ENCODE measurements at places on chromosomes 6 and 20.

- DNase-seq, result no peak
These were observed 101.3 kb downstream of the SMOC2 start for GRCh38 chr6:168542301-168542700.

- DNase-seq, result no peak
These were observed 247.0 kb downstream of the RIMS1 start for GRCh38 chr6:72133324-72133723.

DNA sequence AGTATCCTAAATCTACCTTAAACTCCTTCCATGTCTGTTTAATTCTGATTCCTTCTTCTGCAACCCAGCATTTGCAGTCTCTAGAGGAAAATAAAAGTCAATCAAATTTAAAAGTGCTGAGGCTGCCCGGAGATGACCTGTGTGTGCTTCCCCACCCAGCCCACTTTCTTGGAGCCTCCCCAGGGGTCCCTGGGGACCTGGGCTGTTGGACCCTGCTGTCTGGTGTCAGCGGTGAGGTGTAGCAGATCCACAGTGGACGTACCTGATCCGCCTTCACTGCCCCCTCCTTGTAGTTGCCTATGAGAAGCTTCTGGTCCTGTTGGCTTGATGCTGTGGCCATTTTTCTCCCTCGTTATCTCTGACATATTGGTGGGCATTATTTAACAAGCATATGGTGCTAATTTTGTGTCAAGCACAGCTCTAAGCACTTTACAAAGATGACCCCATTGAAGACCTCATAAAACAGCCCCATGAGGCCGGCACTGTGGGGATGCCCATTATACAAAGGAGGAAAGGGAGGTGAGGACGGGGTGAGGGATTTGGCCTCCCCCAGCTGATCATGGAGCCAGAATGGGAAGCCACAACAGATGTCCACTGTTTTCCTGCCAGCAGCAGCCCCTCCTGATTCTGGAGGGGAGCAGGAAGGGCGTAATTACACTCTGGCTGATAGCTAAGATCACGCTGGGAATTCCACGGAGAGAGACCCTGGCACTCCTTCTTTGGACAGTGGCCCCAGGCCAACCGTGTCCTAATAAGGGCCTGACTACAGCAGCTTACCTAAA lies 628.2 kb downstream of the CDH26 start:
- no peak for DNase-seq

DNA sequence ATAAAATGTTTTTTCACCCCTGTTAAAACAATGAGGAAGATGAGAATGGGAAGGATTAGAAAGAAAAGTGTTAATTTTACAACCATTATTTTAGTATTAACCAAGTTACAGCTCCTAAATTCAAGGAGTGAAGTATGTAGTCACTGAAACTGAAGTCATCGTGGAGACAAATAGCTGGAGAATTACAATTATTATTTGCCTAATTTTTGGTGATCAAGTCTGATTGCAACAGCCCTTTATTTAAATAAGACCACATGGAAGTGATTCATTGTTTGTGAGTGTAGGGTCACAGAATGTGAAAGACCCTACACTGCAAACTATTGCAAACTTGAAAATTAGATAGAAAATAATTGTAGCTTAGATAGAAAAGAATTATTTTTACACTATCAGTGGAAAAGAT lies 292.4 kb downstream of the CENPW start:
- DNase-seq, result no peak

- no peak for DNase-seq
These were observed 29.4 kb upstream of the ASF1A start for GRCh38 chr6:118864341-118865099.

DNA sequence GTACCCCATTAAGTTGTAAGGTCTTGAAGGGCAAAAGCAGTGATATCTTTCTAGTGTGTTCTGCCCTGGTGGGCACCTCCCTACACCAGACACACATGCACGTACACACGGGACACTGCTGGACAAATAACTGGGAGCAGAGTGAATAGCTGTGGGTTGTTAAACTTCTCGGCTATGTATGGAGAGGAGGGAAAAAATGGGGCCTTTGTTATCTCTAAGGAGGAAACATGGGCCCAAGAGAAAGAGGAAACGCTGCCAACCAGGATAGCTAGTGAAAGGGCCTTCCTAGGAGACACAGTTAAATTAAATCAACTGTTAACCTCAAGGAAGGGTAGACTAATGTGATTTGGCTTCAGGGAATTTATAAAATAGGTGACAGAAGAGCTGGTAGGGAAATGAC lies 169.7 kb downstream of the MYLK4 start:
- DNase-seq, result no peak

DNA sequence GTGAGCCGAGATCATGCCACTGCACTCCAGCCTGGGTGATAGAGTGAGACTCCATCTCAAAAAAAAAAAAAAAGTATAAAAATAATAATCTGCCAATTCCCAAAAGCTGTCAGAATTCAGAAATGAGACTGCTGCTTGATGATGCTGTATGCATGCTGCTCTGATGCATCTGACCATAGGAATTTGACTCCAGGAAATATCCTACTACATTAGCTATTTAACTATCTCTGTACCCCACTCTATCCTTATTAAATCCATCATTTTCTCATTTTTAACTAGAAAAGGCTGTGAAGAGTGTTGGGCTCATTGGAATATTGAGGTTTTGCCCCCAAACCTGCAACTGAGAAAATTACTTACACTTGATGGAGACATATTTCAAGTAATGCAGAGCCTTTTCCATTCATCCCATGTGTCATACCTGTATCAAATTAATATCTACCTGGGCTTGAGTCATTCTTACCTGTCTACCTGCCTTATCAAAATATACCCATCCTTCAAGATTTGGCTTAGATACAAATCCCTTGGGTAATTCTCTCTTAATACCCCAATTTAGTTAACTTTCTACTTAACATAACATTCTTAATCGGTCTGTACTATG lies 135.2 kb upstream of the PREP start:
- no peak for DNase-seq

DNA sequence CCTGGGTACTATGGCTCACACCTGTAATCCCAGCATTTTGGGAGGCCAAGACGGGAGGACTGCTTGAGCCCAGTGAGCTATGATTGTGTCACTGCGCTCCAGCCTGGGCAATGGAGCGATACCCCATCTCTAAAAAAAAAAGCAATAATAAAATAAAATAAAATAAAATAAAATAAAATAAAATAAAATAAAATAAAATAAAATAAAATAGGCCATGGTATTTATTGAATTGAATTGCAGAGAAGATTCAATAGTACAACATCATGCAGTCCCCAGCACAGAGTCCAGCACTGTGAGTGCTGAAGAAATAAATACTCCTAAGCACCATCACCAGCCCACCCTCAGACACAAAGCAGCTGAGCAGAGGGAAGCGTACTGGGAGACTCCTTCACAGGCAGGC lies 144.7 kb downstream of the RALGAPA2 start:
- no peak for DNase-seq

DNA sequence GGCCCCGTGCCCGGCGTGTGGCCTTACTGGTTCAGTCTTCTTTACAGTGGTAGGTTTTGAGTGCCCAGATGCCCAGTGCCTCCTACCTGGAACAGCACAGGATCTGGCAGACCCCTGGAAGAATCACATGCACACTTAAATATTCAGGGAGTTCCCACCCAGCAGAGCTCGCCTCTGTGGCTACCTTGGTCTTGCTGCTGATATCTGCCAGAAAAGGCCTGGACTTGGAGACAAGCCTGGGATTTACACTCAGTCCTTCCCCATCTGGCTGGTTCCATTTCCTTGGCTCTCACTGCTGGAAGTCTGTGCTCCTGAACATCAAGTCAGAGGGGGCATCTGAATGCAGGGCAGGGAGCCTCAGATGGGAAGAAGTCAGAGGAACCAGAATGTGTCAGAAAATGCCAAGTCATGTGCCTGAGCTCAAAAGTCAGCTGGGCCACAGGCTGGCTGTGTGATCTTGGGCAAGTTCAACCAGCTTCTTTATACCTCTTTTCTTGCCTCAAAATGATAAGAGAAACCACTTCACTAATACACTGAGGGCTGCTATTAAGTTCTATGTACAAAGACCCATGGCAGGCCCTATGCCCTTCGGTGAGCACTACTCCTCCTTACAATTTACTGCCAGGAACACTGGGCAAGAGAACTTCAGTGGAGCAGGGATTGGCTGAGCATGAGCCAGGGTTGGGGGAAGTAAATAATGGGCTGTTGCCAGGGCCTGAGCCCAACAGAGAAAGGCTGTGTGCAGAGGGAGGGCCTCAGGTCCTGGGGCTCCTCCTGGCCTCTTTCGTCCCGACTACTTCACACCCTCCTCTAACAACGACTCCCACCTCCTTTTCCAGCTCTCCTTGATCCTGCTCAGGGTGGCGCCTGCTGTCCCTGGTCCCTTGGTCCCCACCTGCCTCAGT lies 158.1 kb upstream of the PROKR2 start:
- DNase-seq, result no peak

DNA sequence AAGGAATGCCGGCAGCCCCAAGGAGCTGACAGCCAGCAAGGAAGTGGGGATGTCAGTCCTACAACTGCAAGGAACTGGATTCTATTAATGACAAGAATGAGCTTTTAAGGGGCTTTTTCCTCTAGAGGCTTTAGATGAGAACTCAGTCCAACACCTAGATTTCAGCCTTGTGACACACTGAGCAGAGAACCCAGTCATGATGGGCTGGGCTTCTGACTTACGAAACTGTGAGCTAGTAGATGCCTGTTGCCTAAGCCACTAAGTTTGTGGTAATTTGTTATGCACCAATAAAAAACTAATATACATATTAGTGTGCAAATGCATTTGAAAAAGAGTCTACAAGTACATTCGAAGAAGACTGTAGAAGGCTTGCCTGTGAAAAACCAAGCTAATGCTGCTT lies 263.3 kb downstream of the SOX4 start:
- DNase-seq, result no peak

Measured in AG04450 (cell line).